ENCODE measurements at places on chromosomes 16 and 17.

GRCh38 chr16:619476-620100 is 11.2 kb upstream of the WFIKKN1 start:
- no peak for DNase-seq

GRCh38 chr17:30174556-30174955 is 57.9 kb downstream of the NSRP1 start:
- DNase-seq, result no peak

GRCh38 chr16:85905110-85906095 is 6.4 kb downstream of the IRF8 start:
- no peak for DNase-seq

- no peak for DNase-seq
Measured at GRCh38 chr16:53743149-53743566, 39.2 kb downstream of the FTO start.

DNA sequence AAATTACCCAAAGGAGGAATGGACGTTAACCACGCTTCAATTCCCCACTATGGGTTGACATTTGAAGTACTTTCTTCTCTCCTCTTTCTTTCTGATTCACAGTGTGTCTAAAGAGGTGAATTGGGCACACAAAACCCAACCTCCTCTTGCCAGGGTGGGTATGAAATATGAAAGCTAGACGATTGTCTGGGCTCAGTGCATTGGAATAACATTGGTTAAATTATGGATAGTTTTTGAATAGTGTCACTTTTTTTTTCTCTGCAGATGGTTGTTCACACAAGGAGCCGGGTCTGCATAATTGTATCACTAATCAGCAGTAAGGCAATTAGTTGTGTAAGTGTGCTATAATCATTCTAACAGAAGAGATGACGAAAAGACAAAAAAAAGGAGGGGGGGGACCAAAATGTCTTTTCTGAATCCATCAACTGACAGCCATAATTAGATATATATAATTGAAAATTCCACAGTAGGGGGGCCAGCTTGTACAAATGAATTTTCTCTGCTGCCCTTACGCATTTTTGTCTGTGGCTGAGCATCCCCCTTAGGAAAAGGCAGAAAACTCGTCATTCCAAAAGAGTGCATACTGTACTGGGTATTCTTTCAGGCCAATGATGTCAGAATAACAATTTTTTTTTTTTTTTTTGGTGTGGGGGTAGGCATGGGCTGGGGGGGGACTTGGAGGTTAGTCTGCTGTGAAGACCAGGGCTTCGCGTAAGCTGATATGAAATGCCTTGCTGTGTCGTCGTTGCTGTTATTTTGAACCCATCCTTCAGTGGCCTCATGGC is 307.5 kb upstream of the SALL1 start:
- no peak for DNase-seq

- DNase-seq, result no peak
Measured at GRCh38 chr17:79811868-79812352, 15.0 kb upstream of the CBX8 start.

GRCh38 chr17:50845240-50846147 is 10.1 kb downstream of the WFIKKN2 start:
- no peak for DNase-seq

- DNase-seq, result no peak
Measured at GRCh38 chr17:80986046-80986445, 5.6 kb upstream of the CHMP6 start.

DNA sequence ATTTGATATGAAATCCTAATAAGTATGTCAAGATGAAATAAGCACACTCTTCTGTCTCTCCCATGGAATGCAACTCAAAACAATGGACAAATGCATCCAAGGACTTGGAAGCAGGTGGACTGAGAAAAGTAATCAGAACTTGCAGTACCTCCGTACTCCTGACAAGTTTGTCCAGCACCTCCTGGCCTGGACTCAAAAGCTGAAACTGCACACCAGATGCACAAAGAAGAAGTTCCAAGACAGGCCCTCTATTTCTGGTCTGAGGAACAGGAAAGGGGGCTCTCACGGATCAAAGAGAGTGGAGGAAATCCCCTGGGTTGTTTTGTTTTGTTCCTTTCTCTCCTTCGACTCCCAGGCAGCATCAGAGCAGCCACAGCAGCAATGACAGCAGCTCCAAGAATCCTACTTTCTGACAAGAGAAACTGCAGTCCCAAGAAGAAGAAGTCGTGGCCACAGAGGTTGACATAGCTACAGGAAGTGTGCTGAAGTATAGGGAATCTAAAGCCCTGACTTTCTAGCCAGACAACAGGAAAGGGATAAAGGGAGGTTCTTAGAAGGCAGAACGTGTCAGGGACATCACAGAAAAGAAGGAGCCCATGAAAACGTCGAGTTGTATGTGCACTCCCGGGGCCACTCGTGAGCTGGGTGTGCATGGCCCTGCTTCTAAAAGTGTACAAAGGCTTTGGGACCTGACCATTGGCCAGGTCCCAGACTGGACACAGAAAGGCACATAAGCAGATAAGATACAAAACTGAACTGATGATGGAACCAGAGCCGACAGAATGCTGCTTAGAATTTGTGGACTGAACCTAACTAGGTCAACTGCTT is 29.3 kb downstream of the AKAP10 start:
- DNase-seq, result no peak

- DNase-seq, result no peak
Measured at GRCh38 chr16:80654094-80654862, 113.5 kb downstream of the DYNLRB2 start.

DNA sequence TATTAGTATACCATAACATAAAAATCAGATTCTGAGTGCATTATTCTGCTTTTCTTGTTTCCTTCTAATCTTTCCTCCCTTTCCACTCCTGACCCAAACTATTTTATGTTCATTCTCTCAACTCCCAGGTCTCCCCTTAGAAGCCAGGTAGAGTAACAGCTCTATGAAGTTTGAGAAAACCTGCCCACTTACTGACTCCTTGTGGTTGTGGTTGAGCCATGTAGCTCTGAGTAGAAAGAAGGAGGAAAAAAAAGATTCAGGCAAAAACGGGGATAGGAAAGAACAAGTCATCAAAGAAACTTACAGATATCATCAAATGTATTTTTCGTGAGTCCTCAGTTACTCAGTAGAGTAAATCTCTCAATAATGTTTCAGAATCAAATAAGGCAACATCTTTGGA is 216.7 kb downstream of the PMP22 start:
- no peak for DNase-seq

DNA sequence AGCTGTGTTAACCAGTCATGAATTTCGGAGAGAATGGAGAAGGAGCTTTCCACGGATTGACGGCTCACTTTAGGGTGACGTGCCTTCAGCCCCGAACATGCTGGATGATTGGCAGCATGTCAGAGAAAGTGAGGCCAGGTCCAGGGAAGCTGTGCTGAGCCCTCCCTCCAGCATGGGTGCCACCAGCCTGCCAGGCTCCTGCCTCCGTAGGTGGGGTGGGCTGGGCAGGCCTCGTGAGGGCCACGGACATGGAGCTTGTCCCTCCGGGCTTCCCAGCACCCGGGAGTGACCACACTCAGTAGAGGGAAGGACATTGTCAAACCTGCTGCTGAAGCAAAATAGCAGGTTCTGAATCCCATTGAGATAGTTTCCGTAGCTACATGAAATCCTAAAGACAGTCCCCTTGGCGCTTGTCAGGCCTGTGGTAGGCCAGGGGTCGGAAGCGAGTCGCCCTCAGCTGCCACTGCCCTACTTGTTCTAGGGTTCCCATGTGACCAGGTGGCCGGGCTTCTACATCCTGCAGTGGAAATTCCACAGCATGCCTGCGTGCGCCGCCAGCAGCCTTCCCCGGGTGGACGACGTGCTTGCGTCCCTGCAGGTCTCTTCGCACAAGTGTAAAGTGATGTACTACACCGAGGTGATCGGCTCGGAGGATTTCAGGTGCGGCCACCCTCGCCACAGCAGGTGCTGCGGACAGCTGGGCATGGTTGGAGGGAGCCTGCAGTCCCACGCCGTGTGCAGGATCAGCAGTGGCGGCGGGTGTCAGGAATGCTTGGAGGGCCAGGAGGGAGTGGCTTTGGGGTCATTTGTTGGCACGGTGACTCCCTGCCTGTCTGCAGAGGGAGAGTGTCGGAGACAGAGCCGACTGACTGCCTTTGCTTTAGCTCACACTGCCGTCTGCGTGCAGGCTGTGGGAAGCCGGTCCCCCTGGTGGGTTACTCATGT is 72.3 kb downstream of the SEC14L1 start:
- DNase-seq, result no peak

- DNase-seq, result no peak
Measured at GRCh38 chr17:42852351-42852750, 1.4 kb downstream of the AOC3 start.

GRCh38 chr17:73585583-73585982 is 58.7 kb downstream of the SDK2 start:
- DNase-seq, result no peak

DNA sequence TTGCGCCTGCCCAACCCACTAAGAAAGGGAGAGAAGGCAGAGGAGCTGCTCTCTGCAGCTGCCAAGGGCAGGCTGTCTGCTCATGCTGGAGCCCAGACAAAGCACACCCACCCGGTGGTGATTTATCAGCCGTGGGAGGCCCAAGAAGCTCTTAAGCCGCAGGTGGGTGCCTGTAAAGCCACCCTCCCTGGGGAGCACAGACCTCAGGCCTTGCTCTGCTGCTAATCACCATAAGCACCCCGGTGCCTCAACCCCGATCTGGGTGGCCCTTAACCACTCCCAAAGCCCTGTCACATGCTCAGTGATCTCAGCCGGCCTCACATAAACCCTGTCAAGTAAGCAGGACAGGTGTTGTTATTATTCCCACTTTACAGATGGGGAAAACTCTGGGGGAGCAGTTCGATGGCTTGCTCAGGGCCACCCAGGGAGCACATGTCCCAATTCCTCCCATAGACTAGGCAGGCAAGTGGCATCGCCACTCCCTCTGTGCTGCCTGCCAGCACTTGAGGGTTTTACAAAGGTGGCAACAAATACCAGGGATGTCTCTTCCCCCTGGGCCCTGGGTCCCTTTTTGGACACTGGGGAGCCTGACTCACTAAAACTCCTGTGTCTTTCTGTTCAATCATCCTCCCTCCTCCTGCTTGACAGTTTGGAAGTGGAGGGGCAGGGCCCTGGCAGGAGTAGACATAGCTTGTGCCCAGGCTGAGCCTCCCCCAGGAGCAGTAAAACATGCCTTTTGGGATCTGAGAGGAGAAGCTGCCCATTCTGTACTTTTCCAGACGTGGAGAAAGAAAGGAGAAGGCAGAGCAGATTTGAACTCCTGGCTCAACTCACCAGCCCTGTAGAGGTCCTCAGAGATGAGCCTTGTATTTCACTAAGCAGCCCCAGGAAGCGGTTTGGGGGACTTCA is 299.3 kb downstream of the SOX9 start:
- DNase-seq, result no peak

GRCh38 chr16:88993946-88994600 is 17.1 kb upstream of the CBFA2T3 start:
- DNase-seq, result no peak

DNA sequence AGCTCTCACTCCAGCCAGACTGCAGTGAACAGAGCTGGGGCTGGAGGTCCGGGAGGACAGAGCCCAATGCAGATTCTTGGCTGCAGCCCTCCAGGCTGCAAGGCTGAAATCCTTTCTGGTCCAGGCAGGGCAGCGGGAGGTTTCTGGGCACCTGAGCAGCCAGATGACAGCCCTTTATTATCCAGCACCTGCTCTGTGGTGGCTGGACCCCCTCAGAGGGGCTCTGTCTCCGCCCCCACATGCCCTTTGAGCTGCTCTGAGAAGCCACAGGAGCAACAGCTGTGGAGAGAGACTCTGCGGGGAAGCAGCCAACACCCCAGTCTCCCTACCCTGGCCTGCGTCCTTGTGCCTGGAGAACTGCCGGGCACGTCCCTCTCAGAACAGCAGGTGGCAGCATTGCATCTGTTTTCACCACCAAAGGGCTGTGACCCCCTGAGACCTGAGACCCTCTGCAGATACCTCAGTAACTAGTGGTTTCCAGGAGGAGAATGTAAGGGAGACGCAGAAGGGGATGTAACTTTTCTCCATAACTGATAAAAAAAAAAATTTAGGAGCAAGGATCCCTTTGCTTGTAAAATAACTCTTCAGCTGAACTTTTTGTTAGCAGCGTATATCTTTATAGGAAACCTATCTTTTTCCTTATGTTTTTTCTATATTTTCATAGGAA is 3.7 kb upstream of the CNP start:
- DNase-seq, result peak; percentile 25

- DNase-seq, result no peak
Measured at GRCh38 chr16:27377666-27378485, 24.1 kb upstream of the IL21R start.

DNA sequence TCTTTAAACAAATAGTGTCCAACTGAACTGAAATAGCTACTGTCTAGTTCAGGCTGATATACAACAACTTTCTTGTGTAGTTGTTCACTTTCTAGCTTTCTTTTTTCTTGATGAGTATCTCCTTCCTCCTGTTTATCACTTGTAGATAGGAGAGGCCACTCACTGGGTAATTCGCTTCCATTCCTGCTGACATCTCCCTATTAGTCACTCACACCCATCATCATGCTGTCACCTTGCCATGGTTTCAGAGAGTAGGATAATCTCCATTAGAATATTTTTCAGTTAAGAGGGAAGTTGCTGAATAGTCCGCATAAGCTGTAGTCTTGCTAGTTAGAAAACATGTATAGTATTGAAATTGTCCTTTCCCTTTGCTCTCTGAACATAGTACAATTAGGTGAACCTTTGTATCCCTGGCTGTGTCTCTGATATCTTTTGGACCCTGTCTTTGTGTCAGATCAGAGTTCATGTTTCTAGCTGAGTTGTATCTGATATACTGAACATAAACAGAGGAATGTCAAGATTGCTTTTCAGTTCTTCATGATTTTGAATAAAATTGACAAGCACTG is 64.4 kb upstream of the RASL10B start:
- DNase-seq, result no peak

- no peak for DNase-seq
Measured at GRCh38 chr17:58336456-58337209, 8.0 kb upstream of the TSPOAP1 start.

- no peak for DNase-seq
Measured at GRCh38 chr16:57257455-57258070, 12.5 kb downstream of the ARL2BP start.

- no peak for DNase-seq
Measured at GRCh38 chr16:67651847-67652246, 6.9 kb downstream of the CARMIL2 start.

GRCh38 chr16:75801307-75801706 is 75.0 kb upstream of the CPHXL start:
- DNase-seq, result no peak

DNA sequence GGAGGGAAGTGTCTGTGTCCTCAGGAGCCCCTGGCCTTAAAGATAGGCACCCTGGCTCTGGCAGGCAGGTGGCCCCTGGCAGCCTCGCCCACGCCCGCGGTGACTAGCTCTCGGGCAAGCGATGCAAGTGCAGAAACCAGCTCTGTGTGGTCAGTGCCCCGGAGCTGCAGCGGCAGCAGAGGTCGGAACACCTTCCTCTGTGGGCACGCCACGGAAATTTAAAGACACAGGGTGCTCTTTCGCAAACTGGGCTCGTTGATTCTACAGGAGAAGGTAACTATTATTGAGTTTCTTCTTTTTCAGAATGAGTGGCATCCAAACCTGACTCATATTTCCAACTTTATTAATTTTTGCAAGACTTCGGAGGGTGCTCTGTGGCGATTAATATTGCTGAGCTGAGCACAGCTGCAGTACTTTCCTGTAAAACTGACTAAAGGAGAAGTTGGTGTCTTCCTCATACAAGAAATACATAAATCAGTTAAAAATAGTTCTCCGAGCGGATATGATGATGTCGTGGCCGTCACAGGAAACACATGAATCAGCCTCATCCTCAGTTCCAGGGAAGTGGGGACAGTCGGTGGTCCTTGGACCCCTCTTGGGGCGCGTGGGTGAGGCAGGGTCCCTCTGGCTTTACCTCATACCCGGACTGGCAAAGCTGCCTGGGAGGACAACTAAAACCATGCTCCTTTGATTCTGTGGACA is 120.2 kb downstream of the METRNL start:
- DNase-seq, result peak; percentile 95

- peak; percentile 64 for DNase-seq
Measured at GRCh38 chr17:63622574-63623390, 565 bp downstream of the MAP3K3 start.
